Activated CD8-positive, alpha-beta T cell treated with anti-CD3 and anti-CD28 coated beads, Interleukin-2, amount 10 ng/mL, durations not matched to agents 7 days and 5 days (primary cell): ENCODE measurements at places on chromosomes 3 and 15. TPM values are rescaled to one million over a fixed set of nuclear protein-coding genes. Genes with fewer than 3 reads are reported as not detected.

DNA sequence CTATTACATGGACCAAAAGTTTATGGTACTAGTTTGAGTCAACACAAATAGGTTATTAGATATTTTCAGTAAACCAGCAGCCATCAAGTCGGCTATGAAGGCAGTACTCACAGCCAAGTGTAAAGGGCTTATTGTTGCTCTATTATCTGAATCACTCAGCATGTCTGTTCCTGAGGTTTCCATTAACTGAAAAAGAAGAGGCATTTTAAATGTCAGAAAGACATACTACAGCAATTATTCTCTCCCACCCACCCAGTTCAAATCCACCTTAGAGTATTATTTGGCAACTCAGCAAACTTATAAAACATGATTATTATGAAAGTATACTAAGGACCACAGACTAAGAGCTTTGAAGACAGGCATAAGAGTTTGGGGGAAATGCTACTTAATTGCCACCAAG lies 93.1 kb downstream of the BTD start:
- no peak for DNase-seq

The SOX2 gene
- not detected for total RNA-seq

GRCh38 chr15:47998619-47999019 lies 122.2 kb upstream of the SLC24A5 start:
- no peak for DNase-seq

The LDHAL6B gene
- not detected for total RNA-seq

GRCh38 chr3:20105513-20106280 lies 65.5 kb downstream of the KAT2B start:
- DNase-seq, result no peak

The BMF gene
- total RNA-seq, result 4.0 TPM

GRCh38 chr3:151750181-151750580 lies 16.5 kb downstream of the AADACL2 start:
- no peak for DNase-seq

The DISP2 gene
- 0.82 TPM for total RNA-seq

DNA sequence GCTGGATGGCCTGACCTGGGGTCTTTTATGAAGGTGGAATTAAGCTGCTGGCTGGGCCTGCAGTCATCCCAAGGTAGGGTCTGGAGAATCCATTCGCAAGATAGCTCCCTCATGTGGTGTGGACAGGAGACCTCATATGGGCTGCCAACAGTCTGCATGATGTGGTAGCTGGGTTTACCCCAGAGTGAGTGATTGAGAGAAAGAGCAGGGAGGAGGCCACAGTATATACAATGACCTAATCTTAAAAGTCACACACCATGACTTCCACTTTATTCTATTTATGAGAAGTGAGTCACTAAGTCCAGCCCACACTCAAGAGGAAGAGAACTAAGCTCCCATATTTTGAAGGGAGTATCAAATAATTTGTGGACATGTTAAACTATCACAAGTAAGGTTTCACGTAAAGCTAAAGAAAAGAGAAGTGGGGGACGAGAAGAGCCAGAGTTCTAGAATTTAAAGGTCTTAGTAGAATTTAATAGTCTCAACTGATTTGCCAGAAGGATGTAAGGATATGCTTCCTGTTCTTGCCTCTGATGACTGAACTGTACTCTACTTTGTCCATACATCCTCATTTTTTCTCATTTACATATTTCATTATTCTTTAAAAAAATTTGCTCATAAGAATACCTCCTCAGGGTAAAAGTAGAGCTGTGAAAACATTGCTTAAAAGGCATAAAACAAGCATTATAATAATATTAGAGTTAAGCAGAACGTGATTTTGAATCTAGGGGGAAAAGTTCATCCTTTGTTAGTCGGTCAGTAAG lies 184.4 kb downstream of the PEX5L start:
- DNase-seq, result no peak
